Activated naive CD4-positive, alpha-beta T cell treated with Interleukin-2 at 50 U/mL for 16 hours (primary cell): ENCODE measurements at places on chromosomes 16 and 17.

- DNase-seq, result no peak
These were observed 299.3 kb downstream of the SOX9 start for GRCh38 chr17:72419866-72420774.

- no peak for DNase-seq
These were observed 2.3 kb downstream of the RBFOX1 start for GRCh38 chr16:7334801-7335560.

DNA sequence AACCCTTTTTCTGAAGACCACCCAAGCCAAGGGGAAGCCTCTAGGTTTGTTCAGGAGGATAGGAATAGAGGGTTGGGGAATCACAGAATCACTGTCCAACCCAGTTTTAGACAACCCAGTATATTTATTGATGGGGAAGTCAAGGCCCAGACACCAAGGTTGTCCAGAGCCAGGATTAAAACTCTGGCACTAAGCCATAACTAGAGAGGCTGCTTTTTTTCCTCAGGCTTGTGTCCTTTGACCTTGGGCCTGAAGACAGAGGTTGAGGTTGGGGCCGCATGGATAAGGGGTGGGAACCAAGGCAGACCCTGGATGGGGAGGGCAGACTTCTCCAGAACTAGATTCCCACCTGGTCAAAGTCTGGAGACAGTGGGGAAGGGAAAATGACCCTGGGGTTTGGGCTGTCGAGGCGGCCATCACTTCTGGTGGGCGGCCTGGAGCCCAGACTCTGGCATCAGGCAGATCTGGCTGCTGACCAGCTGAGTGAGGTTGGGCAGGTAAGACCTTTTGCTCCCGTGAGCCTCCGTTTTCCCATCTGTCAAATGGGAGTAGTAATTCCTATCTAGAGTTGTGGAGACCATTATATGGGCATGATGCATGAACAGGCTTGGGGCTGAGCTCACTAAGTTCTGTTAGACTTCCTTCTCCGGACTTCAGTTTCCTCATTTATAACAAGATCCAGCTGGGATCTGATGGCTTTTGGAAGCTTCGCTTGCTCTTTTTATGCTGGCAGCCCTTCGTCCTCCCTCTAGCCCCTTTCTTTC lies 17.9 kb downstream of the IGFBP4 start:
- no peak for DNase-seq

DNA sequence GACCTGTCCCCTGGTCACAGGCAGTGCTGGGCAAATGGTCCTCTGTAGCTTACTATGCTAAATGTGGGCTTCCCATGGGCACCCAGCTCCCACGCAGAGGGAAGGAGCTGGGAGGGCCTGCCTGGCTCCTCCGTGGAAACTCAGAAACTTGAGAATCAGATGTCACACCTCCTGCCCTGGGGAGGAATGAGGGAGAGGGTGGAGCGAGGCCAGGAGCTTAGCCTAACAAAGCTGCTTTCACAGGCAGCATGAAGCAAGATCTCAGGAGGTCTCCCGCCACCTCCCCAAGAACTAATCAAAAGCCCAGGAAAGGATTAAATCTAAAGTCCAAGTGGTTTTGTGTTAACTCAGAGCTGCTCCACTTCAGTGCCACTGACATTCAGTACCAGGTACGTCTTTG lies 33.6 kb upstream of the XYLT2 start:
- no peak for DNase-seq

- DNase-seq, result no peak
These were observed 21.4 kb upstream of the SLC46A1 start for GRCh38 chr17:28427371-28427770.
